Neuronal stem cell (in vitro differentiated cells): ENCODE measurements at places on chromosomes 4 and X.

- no peak for DNase-seq
Measured at GRCh38 chr4:96744676-96745075, 904.8 kb downstream of the PDHA2 start.

DNA sequence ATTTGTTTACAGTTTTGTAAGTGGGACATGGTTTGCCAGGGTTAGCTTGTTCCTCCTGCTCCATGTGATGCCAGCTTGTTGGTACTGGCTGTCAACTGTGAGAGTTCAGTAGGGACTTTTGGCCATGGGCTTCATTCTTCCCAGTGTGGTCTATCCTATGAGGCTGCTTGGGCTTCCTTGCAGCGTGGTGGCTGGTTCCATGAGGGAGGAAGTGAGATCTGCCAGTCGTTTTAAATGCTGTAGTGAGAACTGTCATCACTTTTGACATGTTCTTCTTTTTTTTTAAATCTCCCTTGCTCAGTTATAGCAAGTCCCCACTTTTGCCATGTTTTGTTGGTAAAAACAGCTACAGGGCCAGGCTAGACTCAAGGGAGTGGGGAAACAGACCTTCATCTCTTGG, 15.9 kb downstream of the NSD2 start:
- no peak for DNase-seq

GRCh38 chr4:56048702-56049431, 100.1 kb downstream of the CEP135 start:
- DNase-seq, result peak; percentile 73

GRCh38 chr4:136392576-136392975, 1139.7 kb downstream of the PCDH18 start:
- no peak for DNase-seq

GRCh38 chrX:38807873-38808272, 6.6 kb downstream of the MID1IP1 start:
- DNase-seq, result no peak

GRCh38 chr4:4603067-4603466, 61.2 kb upstream of the STX18 start:
- DNase-seq, result no peak

- no peak for DNase-seq
Measured at GRCh38 chrX:76127341-76127740, 45.5 kb upstream of the PBDC1 start.

- no peak for DNase-seq
Measured at GRCh38 chr4:5036239-5036638, 15.0 kb upstream of the STK32B start.

- peak; percentile 23 for DNase-seq
Measured at GRCh38 chr4:54226404-54227255, 2.5 kb upstream of the PDGFRA start.

DNA sequence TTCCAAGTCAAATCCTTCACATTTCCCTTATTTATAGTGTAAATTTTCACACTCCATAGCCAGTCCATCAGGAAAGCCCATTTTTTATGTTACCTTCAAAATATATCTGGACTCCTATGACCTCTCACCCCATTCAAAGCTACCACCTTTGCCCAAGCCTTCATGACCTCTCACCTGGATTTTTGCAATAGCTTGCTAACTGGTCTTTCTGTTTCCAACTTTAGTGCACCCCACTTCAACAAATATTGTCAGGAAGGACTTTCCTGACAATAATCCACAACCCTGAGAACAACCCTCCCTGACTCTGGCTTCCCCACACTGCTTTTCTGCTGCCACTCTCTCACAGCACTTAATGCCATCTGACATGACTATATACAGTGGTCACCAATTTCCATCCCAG, 33.4 kb downstream of the ASIC5 start:
- no peak for DNase-seq

DNA sequence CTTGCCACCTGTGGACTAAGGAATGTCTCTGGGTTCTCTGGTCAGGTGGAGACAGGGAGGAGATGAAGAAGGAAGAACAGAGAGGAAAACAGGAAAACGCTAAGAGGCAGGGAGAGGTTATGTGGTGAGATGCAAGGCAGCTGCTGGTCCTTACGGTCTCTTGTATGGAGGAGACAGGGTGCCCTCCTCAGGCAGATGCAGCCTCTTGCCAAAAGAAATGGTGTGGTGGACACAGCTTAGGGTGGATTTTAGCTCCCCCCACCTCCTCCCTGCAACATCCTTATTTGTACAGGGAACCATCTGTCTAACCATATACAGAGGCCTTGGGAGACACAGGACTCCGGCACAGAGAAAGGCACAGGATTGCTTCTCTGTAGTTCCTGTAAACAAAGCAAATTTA, 9.7 kb downstream of the OCIAD2 start:
- no peak for DNase-seq

DNA sequence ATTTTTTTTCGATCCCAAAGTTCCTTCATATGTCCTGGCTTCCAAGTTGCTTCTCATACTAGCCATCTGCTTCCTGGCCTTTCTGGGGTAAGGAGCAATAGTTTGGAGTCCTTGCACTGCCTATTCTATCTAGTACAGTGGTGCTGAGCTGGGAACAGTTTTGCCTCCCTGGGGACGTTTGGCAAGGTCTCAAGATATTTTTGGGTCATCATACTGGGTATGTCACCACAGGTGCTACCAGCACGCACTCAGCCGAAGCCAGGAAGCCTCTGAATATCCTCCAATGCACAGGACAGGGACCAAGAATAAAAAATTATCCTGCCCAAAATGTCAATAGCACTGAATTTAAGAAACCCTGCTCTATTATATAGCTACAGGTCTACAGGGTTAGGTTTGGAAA, 35.4 kb upstream of the TMSB15B start:
- DNase-seq, result no peak

DNA sequence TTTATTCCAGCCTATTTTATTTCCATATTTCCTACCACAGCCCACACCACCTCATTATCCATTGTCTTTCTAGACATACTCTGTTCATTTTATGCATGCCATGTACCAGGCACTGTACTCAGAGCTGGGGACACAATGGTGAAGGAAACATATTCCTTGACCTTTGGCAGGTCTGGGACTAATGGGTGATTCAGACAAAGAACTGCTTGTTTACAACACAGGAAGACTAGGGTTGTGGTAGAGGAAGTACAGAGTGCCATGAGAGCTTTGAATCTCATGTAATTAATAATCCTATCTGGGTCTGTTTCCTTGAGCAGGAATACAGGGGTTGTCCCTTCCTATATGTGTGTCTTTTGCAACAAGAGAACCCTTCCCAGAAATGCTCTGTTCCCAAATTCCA, 75.1 kb upstream of the NUDT10 start:
- no peak for DNase-seq

- no peak for DNase-seq
Measured at GRCh38 chrX:20511792-20512191, 245.1 kb upstream of the RPS6KA3 start.

GRCh38 chrX:53072418-53073114, 9.6 kb upstream of the TSPYL2 start:
- no peak for DNase-seq

DNA sequence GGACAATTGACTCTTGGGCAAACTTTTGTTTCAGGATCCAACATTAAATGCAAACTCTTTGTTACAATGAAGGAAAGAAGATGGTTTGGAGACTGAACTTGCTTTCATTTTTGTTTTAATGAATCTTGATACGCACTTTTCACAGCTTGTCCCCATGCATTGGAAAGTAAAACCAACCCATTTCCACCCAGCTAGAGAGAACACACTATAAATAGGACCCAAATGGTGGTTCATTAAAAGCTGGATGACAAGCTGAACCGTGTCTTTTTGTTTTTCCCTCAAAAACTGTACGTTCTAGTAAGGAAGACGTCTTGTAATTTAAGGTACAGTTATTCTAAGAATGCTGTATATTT, 95.3 kb upstream of the EGFL6 start:
- DNase-seq, result no peak

- no peak for DNase-seq
Measured at GRCh38 chr4:79575709-79576428, 167.8 kb upstream of the GK2 start.

DNA sequence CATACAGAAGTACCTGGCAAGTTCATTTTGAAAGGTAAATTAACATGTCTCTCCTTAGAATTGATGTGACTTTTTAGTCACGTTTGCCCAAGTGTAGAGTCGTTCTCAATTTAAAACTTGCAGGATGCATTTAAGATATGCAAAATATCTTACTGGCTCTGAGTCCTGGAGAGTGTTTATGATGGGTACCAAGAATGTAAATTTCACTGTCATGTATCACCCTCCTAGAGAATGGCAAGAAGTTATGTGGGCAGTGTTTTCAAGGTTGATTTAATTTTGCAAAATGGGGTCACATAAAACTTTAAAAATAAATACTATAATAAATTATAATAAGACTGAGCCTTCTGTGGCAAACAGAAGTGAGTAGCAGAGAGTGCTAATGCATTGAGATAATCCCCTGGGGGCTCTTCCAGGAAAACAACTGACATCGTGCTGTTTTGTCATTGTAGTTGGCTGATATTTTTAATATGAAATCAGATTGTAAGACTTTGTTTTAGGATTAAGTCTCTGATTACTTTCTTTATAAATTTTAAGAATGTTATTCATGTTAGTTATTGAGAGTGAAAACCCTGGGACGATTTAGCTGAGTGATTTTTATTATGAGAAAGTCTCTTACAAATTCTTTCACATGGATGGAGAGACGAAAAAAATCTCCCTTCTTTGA, 103.0 kb downstream of the AFF1 start:
- DNase-seq, result no peak
